ELF-1 (cell line): ENCODE measurements at places on chromosomes 7 and 10.
A peak's percentile ranks its signal among the peaks of the same experiment; 100 is the strongest.

GRCh38 chr7:139675127-139676125, 102.4 kb downstream of the HIPK2 start:
- no peak for DNase-seq

GRCh38 chr7:128666200-128666599, 5.9 kb upstream of the GARIN1A start:
- no peak for DNase-seq

- no peak for DNase-seq
Observed at GRCh38 chr10:79197558-79197957, 128.8 kb downstream of the ZMIZ1 start.

DNA sequence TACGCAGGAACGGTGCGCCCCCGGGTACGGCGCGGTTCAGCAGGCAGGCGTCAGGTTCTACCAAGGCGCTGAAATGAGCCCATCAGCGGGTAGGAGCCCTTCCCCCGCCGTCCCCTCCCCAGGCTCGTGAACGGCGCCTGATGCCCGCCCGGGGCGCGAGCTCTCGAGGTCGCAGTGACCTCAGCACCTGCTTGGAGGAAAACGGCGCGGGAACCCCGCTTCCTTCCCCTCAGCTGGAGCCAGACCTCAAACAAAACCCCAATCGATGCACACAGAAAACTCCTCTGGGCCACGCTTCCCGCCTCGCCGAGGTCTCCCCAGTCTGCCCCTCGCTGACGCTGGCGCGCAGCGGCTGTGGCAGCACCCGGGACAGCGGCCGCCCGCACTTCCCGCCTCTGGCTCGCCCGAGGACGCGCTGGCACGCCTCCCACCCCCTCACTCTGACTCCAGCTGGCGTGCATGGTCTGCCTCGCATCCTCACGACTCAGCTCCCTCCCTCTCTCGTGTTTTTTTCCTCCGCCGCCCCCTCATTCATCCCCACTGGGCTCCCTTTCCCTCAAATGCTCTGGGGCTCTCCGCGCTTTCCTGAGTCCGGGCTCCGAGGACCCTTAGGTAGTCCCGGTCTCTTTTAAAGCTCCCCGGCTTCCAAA, 514 bp upstream of the GAD2 start:
- DNase-seq = peak; percentile 86

DNA sequence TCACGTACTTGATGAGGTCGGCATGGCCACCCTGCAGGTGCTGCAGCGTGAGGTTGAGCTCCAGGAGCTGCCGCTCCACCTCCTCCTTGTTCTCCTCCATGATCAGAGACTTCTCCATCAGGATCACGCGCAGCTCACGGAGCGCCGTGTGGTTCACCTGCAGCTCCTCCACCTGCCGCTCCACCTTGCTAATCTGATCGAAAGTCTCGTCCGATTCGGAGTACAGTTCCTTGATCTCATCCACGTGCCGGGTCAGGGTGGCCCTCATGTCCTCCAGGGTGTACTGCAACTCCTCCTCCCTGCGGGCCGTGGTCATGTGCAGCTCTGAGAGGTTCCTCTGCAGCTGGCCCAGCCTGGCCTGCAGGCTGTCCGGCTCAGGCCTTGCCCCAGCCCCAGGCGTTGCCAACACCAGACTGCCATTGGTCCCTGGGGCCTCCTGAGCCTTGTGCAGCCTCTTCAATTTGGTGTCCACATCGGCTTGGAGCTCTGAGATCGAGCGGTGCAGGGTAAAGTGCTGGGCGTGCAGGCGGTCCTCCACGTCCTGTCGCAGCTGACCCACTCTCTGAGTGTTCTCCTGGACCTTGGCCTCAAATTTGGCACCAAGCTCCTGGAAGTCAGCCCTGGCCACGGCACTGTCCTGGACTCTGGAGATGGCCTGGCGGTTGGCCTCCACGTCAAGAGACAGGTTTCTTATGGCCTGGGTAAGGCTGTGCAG, 13.9 kb downstream of the MMRN2 start:
- DNase-seq = no peak

DNA sequence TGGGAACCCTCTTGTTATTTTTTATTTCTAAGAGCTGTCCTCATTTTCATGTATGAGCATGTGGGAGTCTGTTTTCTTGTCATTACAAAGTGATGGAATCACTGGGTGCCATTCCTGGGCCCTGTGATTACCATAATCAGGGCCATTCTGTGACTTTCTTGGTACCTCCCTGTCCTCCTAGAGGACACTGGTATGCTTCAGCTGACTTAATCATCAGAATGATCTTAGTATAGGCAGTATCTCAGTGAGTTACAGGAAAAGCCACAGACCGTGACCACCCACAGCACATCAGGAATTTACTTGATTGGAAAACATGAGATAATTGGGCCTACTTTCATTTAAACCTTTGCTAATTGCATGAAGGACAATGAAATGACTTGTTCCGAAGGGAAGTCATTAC, 7.2 kb downstream of the NOM1 start:
- DNase-seq = no peak

DNA sequence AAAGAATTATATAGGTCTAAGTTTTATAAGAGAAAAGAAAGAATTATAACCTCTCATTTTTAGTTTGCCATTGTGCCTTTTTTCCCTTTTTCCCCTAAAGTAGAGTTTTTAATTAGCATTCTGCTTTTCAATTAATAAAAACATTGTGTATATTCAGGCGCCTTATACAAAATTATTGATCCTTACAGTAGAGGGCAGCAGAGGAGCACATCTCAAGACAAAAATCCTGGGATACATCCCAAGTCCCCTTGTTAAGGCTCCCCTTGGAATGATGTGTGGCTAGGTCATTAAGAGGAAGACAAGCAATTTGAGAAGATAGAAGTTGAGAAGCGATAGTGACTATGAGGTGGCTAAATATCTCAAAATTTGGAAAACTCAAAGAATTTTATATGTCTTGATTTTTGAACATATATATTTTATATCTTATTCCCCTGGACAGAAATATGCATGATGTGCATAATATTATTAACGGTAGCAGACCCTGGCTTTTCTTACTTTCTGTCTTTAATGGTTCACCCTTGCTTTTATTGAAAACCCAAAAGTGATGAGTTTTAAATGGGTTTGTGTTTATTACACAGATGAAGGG, 19.1 kb upstream of the TPK1 start:
- DNase-seq = no peak

DNA sequence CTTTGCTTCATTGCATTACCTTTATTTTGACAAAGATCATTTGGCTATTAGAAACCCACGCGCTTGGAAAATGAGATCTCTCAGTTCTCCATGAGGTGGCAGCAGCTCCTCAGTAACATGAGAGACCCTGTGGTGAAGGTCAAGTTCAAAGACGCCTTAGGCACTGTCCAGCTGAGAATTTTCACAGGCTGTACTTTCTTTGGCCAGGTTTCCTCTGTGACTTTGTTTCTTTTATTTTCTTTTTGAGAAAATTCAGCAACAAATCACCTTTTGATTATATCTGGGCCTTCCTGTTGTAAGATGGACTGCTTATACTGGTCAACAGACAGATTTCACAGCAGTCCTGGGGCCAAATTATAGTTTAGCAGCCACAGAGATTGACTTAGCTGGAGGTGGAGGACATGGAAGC, 54.5 kb downstream of the RAB18 start:
- peak; percentile 44 for DNase-seq

- DNase-seq = no peak
Observed at GRCh38 chr10:117135480-117136140, 2.5 kb downstream of the VAX1 start.

DNA sequence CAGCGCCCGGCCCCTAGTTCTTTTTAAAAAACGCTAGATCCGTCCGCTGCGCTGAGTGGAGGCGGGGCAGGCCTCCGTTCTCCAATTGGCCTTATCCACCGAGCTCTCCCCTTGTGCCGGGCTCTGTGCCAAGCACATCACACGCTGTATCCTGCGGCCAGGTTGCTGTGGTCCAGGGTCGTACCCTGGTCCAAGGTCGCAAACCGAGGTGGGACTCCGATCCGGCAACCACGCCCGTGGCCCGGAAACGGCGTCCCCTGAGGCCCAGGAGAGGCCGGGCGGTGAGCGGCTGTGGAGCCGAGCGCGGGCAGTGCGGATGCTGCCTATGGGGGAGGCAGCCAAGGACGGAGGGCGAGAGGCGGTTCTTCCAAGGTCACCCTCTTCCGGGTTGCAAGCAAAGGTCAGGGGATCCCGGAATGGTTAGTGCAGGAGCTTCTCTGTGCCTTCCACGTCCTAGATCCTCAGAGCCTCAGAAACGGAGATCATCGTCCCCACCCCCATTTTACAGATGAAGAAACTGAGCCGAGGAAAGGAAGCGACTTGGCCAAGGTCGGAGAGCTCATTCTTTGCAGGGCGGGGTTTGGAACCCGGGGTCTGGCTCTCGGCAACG, 72.4 kb upstream of the LRRC4 start:
- peak; percentile 33 for DNase-seq

GRCh38 chr10:13106387-13107045, 6.6 kb downstream of the OPTN start:
- DNase-seq = no peak

DNA sequence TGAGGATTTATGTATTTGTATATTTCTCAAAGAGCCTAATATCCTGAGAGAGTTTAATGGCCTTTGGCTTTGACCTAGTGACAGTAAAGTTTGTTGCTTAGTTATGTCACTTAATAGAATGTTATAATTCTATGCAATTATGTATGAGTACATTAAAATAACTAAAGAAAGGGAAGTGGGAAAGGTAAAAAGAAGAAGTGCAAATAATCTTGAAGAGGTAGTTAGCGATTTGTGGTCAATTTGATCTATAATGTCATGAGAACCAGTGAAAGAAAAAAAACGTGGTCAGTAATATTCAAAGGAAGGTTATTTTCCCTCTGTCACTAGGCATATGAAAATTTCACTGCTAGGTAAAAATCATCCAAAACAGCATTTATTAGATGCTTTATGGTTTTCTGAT, 143.4 kb upstream of the LSM8 start:
- no peak for DNase-seq

DNA sequence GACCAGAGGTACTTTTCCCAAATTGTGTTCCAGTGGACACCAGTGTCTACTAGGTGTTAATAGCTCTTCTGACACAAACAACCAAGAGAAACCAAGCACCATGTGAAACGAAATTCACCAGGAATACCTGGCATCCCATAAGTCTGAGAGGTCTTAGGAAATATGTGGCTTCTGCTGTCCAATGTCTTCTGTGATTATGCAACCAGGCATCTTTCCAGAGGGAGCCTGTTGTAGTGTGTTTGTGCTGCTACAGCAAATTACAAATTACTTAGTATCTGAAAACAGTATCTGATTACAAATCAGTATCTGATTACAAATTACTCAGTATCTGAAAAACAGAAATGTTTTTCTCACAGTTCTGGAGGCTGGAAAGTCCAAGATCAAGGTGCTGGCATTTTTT, 133.6 kb upstream of the NPVF start:
- DNase-seq = no peak

DNA sequence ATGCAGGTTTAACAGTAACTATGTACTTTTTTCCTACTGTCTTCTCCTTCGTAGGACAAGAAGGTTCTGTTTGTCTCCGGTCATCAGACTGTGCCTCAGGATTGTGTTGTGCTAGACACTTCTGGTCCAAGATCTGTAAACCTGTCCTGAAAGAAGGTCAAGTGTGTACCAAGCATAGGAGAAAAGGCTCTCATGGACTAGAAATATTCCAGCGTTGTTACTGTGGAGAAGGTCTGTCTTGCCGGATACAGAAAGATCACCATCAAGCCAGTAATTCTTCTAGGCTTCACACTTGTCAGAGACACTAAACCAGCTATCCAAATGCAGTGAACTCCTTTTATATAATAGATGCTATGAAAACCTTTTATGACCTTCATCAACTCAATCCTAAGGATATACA, 2.4 kb downstream of the DKK1 start:
- DNase-seq = no peak

GRCh38 chr7:51067258-51067657, 249.4 kb downstream of the COBL start:
- DNase-seq = no peak

DNA sequence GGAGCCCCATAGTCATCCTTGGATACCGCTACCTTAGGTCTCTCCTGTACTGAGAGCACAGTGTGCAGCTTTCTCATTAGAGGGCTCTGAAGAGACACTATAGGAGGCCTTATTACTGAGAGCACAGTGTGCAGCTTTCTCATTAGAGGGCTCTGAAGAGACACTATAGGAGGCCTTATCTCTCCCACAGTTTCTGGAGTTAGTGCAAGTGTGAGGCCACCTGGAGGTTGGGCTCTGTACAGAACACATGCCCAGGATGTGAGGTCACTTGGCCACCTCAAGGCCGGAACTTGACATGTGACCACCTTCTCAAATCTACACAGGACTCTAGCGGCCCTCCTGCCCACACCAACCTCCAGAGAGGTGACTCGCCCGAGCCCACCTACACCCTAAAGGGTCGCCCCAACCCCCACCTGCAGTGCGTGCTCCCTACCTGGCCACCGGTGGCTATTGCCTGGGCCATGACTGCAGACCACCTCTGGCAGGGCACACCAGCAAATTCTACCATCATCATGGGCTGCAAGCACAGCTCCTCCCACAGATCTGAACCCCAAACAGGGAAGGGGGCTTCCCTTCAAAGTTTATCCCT, 24.6 kb downstream of the FRMPD2 start:
- no peak for DNase-seq

- DNase-seq = peak; percentile 23
Observed at GRCh38 chr10:100114976-100115770, 33.5 kb upstream of the CPN1 start.

- peak; percentile 27 for DNase-seq
Observed at GRCh38 chr10:119620241-119621077, 23.7 kb upstream of the TIAL1 start.

- no peak for DNase-seq
Observed at GRCh38 chr10:11212288-11213085, 194.8 kb downstream of the CELF2 start.

DNA sequence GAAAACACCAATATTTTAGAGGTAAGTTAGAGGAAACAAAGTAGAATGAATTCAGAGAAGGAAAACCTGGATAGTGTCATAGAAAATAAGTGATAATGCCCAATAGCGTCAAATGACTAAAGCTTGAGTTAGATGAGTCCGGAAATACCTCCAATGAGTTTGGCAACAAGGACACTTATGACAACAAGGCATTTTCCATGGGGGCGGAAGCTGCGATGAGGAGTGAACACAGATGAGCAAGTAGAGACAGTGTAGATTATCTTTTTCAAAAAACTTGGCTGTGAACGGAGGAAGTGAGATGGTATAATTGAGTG, 383 bp upstream of the R3HCC1L start:
- no peak for DNase-seq
